ENCODE measurements at places on chromosomes 3 and 15. TPM values are rescaled to one million over a fixed set of nuclear protein-coding genes. Genes with fewer than 3 reads are reported as not detected.

DNA sequence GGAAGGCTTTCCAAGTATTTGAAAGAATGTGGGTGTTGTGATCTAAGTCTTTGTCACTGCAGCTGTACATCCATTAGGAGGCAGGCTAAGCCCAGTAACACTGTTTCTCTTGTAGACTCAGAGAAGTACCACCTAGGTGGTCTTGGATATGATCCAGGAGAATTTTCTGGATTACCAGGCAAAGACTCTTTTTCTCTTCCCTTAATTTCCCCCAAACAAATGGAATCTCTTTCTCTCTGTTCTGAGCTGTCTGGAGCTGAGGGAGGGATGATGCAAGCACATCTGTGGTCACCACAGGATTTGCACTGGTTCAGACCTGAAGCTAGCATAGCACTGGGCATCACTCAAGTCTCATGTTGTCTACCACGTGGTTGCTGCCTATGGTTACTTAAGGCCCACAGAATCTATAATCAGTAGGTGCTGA lies 227.6 kb downstream of the NECTIN3 start:
- H3K4me3 ChIP-seq = no peak overlapping the region
- H3K36me3 ChIP-seq = no peaks in the 10 kb centered on the region
- no peak for DNase-seq
- H3K27me3 ChIP-seq = no peaks in the 10 kb centered on the region

DNA sequence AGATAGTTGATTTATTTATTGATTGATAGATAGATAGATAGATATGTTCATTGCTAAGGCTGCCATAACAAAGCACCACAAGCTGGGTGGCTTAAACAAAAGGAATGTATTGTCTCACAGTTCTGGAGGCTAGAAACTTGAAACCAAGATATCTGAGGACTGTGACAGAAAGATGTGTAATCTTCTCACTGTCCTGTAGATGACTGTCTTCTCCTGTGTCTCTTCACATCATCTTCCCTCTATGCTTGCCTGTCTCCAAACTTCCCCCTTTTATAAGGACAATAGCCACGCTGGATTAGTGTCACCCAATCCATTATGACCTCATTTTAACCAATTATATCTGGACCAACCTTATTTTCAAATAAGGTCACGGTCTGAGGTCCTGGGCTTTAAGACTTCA lies 40.9 kb downstream of the GNB4 start:
- H3K27ac ChIP-seq = no peak overlapping the region
- no peaks in the 10 kb centered on the region for H3K4me1 ChIP-seq
- H3K4me3 ChIP-seq = no peak overlapping the region
- DNase-seq = no peak

GRCh38 chr3:81152156-81152555 lies 609.3 kb downstream of the GBE1 start:
- no peak overlapping the region for H3K27ac ChIP-seq
- DNase-seq = no peak
- H3K4me3 ChIP-seq = no peak overlapping the region

DNA sequence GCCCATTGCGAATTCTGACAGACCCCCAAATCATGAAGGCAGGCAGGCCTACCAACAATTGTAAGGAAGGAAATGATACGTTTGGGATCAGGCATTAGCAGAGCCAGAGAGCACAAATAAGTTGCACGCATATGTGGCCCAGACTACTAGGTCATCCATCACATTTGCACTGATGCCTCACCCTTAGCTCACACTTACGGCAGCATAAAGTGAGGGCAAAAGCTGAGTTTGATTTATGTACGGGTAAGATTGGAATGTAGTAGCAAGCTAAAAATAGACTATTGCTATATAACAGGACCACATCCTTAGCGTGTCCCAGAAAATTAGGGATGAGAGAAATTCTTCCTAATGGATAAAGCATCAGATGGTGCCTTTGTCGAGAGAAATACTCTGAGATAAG lies 58.6 kb downstream of the QTRT2 start:
- no peak for DNase-seq
- H3K4me3 ChIP-seq = no peak overlapping the region
- H3K36me3 ChIP-seq = no peaks in the 10 kb centered on the region

DNA sequence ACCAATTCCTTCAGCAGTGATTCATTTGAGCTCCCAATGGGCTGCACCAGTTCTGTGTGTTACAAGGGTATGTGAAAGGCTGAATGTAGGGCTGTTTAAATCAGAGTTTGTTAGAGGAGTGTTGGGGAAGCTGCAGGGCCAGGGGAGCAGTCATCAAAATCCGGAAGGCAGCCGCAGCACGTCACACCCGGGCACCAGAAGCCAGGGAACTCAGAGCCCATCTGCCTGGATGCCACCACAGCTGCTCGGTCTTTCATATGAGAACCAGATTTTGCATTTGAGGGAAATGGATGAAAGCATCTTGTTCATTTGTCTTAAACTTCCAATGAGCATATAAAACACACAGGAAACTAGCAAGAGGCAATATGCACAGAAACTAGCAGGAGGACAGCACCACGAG lies 24.2 kb upstream of the NEO1 start:
- no peak overlapping the region for H3K4me3 ChIP-seq
- H3K36me3 ChIP-seq = no peaks in the 10 kb centered on the region
- DNase-seq = no peak
- peak overlapping the region; percentile 3 for H3K27ac ChIP-seq
- peaks cover 37% of the 10 kb centered on the region for H3K27me3 ChIP-seq

- peaks cover 8% of the 10 kb centered on the region for H3K36me3 ChIP-seq
- H3K27ac ChIP-seq = peak overlapping the region; percentile 94
- H3K4me3 ChIP-seq = no peak overlapping the region
- H3K4me1 ChIP-seq = peaks cover 38% of the 10 kb centered on the region
Measured at GRCh38 chr3:70849911-70850699, 537.7 kb upstream of the MDFIC2 start.

DNA sequence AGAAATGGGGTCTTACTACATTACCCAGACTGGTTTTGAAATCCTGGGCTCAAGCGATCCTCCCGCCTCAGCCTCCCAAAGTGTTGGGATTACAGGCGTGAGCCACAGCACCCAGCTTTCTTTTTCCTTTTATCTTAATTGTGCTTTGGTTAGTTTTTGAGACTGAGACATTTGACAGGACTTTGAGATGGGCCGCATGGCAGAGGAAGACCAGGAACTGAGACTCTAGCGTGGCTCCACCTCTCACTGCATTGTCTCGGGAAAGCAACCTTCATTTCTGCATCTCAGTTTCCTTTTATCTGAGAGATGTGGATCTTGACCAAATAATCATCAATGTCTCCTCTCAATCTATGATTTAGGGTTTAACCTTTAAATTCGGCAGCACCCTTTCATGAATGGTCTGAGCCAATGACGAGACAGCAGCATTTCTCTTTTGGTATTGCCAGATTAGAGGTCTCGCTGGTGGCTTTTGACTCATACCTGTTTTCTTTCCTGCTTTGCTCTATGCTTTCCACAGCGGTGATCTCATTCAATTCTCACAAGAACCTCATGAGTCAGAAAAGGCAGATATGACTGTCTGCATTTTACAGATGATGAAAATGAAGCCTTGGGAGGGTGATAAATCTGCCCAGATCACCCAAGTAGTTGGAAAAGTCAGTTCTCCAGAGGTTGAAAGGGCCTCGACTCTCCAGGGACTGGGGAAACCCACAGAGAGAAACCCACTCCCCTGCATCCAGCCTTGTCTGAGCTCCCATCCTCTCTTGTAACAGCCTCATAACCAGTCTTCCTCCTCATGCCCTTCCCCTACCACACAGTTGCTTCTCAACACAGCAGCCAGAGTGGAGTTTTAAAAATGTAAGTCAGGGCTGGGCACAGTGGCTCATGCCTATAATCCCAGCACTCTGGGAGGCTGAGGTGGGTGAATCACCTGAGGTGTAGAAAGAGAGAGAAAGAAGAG lies 84.8 kb upstream of the FOXB1 start:
- H3K27me3 ChIP-seq = peaks cover 36% of the 10 kb centered on the region
- DNase-seq = no peak
- peaks cover 2% of the 10 kb centered on the region for H3K4me1 ChIP-seq
- no peaks in the 10 kb centered on the region for H3K36me3 ChIP-seq
- no peak overlapping the region for H3K4me3 ChIP-seq

- no peaks in the 10 kb centered on the region for H3K36me3 ChIP-seq
- no peak overlapping the region for H3K27ac ChIP-seq
- no peak overlapping the region for H3K4me3 ChIP-seq
- no peak for DNase-seq
- peaks cover 34% of the 10 kb centered on the region for H3K4me1 ChIP-seq
- H3K27me3 ChIP-seq = peaks cover 42% of the 10 kb centered on the region
Measured at GRCh38 chr3:72151465-72152238, 366.7 kb upstream of the PROK2 start.

DNA sequence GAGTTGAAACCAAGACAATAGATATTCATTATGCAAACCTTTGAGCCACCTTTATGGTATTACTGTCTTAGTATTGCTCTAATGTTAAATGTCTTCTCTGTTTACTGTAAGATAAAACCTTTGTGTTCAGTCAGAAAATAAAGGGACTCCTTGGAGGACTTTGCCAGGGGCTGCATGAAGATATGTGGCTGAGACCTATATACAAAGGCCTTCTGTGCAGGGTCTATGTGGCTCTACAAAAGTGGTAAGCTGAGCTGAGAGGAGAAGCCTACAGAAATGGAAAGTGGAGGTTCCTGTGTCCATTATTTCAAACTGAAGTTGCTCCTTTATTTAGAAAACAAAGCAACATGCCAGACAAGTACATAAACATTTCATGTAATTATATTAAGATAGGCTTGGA lies 131.5 kb downstream of the FNDC3B start:
- no peak for DNase-seq
- peaks cover 59% of the 10 kb centered on the region for H3K4me1 ChIP-seq
- no peaks in the 10 kb centered on the region for H3K27me3 ChIP-seq
- peak overlapping the region; percentile 72 for H3K27ac ChIP-seq
- H3K36me3 ChIP-seq = no peaks in the 10 kb centered on the region
- no peak overlapping the region for H3K4me3 ChIP-seq

DNA sequence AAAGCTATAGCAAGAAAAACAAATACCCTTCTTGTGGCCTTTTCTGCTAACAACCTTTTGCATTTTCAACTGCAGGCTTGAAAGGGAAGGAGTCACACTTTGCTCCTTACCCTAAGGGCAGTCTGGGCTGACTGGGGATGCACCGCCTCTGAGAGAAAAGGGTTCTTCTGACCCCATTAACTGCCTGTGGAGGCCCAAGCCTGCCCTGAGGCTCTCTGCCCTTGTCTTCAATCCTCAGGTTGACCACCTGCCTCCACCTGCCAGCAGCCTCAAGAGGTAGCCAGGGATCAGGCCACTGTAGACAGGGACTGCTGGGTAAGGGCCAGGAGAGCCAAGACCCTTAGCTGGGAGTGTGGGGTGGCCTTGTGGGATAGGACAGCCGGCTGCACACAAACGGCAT lies 93.8 kb downstream of the SQOR start:
- H3K27ac ChIP-seq = no peak overlapping the region
- peaks cover 5% of the 10 kb centered on the region for H3K27me3 ChIP-seq
- no peak for DNase-seq
- H3K4me3 ChIP-seq = no peak overlapping the region

GRCh38 chr15:70320482-70320881 lies 222.8 kb upstream of the TLE3 start:
- peak overlapping the region; percentile 93 for H3K27ac ChIP-seq
- H3K27me3 ChIP-seq = no peaks in the 10 kb centered on the region
- DNase-seq = no peak
- H3K36me3 ChIP-seq = no peaks in the 10 kb centered on the region

DNA sequence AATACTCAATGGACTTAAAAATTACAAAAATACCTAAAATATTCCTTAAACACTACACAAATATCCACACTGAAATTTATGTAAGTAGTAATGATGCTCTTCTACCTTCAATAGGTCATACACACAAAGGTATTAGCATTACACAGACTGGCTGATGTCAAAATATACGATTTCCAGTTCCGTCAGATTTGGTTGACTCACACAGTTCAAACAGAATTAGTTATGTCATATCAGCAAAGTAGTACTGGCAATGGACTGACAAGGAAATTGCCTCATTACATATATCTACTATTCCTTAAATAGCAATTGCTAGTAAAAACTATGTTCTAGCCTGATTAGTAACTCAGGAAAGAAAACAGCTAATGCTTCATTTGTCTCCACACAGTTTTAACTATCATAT lies 70.8 kb downstream of the ADAM10 start:
- H3K4me3 ChIP-seq = no peak overlapping the region
- H3K36me3 ChIP-seq = peaks cover 3% of the 10 kb centered on the region
- DNase-seq = no peak

GOLGA8K gene
- total RNA-seq = 0.95 TPM

ATP10A gene
- 0.18 TPM for total RNA-seq

SLC28A2 gene
- total RNA-seq = not detected

Data from mesothelial cell of epicardium (in vitro differentiated cells).